ENCODE measurements at places on chromosomes 3 and 15. TPM values are rescaled to one million over a fixed set of nuclear protein-coding genes. Genes with fewer than 3 reads are reported as not detected.

IQCF5 gene
- not detected for polyA plus RNA-seq

DNA sequence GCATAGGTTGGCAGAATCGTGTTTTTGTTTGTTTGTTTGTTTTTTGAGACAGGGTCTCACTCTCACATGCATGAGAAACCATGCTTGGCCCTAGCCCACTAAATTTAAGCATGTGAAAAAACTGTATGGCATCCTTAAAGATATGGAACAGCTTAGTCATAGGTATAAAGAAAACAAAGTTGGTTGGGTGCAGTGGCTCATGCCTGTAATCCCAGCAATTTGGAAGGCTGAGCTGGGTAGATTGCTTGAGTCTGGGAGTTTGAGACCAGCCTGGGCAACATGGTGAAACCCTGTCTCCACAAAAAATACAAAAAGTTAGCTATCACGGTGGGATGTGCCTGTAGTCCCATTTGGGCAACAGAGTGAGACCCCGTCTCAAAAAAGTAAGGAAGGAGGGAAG, 25.2 kb downstream of the EXD1 start:
- no peak for DNase-seq

GRCh38 chr15:41971895-41972252, 483 bp downstream of the EHD4 start:
- peak; percentile 27 for DNase-seq

GRCh38 chr15:49229922-49230321, 59.9 kb downstream of the GALK2 start:
- DNase-seq = no peak

- peak; percentile 96 for DNase-seq
These were observed 127.0 kb downstream of the KLHL25 start for GRCh38 chr15:85667491-85668424.

CYP11A1 gene
- 4.5 TPM for polyA plus RNA-seq

DNA sequence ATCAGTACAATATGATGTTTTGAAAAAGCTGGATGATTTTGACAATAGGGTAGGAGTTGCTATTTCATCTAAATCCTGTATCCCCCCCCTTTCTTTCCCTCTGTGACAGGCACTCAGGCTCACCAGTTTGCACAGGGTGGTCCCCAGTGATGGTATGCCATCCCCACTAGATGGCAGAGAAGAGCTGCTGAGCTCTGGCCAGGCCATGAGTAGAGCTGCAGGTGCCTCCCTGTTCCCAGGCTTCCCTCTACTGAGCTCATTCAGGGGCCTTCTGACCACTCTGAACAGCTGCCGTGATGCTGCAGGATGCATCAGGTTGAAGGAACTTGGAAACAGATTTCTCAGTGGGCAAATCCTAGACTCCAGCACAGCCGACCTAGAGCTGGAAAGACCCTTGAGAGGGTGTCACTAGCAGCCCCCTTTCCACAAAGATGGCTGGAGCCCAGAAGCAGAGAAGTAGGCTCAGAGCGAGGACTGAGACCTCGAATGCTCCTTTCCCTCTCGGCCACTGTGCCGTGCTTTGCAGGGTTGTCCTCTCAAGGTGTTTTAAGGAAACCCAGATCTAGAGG, 45.1 kb downstream of the EFCAB12 start:
- peak; percentile 84 for DNase-seq
